ENCODE measurements at places on chromosomes 16 and 17.

DNA sequence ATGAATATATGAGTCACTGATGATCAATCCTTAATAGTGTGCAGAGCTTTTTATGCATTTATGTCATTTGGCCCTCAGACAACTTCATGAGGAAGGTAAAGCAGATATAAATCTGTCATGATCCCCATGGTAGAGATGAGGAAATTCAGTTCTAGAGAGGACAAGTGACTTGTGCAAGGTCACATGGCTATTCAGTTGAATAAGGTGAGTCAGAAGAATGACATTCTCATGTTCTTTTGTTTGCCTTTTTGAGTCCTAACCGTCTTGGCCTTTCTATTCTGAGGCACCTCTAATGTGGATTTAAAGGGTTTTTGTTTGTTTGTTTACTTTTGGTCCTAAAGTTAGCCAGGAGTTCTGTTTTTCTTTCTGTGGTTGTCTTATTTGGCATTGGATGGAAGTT, 116.2 kb upstream of the ELAC2 start:
- no peak for DNase-seq

DNA sequence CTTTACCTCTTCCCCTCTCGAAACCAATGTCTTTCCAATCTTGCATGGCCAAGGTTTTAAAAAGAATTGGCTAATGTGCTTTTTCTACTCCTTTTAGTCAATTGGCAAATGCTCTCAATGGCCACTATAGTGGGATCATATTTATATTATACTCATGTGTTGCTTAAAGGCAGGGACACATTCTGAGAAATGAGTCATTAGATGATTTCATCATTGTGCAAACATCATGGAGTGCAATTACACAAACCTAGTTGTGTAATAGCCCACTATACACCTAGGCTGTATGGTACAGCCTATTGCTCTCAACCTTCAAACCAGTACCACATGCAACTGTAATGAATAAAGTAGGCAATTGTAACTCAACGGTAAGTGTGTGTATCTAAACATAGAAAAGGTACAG, 180.9 kb downstream of the HS3ST3A1 start:
- DNase-seq: no peak

DNA sequence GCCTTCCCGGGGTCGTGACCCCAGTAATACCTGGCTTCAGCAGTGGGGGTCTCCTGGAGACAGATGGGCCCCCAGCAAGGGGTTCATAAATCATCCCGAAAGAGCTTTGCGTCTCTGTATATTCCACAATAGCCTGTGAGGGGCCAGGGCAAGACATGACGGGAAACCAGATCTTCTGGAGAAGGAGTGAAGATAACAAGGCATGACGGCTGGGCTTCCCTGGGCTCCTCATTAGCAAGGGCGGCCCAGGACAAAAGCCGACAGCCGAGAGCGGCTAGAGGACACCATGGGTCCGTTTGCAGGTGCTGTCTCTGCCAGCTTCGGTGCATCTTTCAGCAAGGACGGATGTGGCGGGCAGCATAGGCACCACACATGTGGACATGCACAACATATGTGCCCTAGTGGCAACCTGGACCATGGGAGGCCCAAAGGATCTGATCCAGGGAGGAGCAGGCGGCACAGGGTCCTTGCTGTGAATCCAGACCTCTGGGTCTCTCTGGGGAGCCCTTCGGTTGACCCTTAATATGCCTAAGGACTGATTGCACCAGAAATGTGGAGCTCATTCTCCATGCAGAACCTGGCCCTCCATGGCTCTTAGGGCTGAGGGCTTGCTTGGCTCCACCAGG, 136.9 kb upstream of the FOXF1 start:
- no peak for DNase-seq

DNA sequence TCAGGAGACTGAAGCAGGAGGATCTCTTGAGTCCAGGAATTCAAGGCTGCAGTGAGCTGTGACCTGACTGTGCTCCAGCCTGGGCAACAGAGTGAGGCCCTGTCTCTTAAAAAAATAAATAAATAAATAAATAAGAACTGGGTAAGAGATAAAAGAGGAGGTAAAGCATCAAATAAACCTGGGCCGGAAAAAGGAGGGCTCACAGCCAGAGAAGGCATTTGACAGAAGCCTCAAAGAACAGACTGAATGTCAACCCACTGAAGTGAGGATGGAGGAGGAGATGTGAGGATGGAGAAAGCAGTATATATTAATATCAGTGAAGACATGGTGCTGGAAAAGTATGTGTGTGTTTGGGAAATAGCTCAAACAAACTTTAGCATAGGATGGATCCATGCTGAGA, 6.1 kb downstream of the NOG start:
- DNase-seq: no peak

DNA sequence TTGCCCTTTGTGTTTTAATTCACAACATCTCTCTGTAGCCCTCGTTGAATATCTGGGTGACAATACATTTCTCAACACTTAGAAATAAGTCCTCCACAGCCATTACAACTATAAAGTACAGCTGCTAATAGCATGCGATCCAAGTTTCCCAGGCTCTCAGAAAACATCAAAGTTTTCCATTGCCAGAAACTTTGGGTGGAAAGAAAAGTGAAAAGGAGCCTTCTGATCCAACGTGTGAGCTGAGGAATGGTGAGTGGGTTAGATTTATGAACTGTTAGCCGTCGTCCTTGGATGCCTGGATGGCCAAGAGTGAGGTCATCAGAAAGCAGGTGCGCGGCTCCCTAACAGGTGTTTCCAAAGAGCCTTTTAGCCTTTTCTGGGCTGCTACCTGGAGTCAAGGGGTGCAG, 258.0 kb downstream of the PMP22 start:
- DNase-seq: no peak

- DNase-seq: no peak
Measured at GRCh38 chr17:10337136-10337535, 35.7 kb downstream of the MYH13 start.

GRCh38 chr17:50768346-50768761, 1.0 kb upstream of the ANKRD40CL start:
- no peak for DNase-seq

GRCh38 chr17:76189247-76189646, 48.2 kb upstream of the FOXJ1 start:
- no peak for DNase-seq

DNA sequence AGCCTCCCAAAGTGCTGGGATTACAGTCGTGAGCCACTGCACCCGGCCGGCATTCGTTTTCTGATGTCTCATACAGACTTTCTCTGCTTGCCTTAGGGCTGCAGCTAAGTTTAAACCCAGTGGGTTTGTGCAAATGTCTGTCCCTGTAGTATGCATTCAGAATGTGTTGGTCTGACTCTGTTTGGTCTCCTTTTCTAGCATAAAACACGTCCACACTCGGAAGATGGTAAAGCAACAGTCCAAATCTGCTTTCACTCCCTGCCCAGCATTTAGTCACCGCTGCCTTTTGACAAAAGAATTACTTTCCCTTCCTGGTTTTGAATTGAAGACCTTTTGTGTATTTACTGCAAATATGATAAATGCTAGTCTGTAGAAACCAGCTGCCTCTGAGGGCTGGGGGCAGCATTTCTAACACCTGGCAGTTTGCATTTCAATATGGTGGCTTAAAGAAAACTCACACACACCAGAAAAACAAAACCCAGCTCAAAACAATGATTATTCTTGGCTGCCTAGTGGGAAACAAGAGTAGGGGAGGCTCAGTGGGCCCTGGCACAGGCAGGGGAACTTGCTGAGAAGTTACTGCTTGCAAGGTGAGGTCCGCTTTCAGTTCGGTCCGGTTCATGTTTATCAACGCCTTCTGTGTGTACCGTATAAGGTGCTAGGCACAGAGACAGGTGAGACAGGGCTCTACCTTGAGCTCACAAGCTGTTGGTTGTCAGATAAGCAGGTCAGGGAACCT, 56.9 kb downstream of the MSI2 start:
- DNase-seq: no peak

DNA sequence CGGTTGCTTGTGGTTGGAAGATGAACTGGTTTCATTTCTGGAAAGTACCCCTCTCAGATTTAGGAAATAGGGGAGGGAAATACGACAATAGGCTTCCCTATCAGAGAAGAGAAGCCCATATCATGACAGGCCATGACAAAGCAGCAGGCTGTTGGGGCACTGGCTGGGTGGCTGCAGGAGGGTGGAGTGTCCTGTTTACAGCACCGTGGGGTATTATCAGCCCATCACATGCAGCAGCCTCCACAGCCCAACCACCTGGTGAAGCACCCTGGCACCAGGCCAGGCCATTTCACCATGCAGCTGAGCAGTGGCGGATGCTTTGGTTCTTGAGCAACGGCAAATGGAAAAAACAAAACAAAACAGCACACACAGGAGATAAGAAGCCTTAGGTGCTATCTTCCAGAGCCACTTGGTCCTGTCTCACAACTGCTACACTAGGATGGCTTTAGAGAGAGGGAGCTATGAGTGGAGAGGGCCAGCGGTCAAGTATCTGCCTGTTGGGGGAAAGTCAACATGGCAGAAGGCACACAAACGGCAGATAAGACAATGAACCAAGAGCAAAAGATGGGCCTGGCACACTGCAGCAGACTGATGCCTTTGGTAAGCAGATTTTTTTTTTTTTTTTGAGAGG, 24.2 kb downstream of the FAM117A start:
- peak; percentile 88 for DNase-seq

DNA sequence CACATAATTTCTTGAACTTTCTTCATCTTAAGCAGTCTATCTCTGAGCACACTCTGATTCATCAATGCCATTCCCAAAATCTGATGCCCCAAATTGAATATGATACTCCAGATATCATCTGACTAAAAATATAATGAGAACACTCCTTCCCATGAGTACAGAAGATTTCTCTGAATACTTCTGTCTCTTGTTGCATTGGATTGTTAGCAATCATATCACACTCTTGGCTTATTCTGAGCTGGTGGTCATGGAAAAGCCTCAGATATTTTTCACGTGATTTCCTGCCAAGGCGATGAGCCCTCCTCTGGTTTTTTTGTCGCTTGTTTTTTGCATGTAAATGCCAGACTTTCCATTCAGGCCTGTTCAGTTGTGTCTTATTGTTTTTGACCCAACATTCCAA, 87.2 kb downstream of the NOG start:
- no peak for DNase-seq

- no peak for DNase-seq
Measured at GRCh38 chr16:89902980-89903379, 15.7 kb upstream of the MC1R start.

DNA sequence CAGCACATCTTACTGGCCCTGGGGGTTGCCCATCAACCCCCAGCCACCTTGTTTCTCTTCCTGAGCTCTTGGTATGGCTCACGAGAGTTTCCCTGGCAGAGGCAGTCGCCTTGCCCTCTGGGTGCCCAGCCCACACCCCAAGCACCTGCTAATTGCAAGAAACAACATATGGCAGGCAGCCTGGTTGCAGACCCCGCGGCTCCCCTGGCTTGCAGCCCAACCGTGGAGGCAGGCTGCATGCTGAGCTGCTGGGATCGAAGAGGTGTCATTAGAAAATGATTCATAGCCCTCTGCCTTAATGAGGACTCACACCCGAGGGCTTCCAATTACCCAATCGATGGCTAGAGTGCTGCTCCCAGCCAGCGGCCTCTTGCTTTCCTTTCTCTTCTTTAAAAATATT, 115.7 kb downstream of the TMEM114 start:
- DNase-seq: no peak

GRCh38 chr17:27489045-27489715, 32.9 kb downstream of the KSR1 start:
- peak; percentile 90 for DNase-seq

- no peak for DNase-seq
Measured at GRCh38 chr17:80998118-80998747, 6.6 kb downstream of the CHMP6 start.

DNA sequence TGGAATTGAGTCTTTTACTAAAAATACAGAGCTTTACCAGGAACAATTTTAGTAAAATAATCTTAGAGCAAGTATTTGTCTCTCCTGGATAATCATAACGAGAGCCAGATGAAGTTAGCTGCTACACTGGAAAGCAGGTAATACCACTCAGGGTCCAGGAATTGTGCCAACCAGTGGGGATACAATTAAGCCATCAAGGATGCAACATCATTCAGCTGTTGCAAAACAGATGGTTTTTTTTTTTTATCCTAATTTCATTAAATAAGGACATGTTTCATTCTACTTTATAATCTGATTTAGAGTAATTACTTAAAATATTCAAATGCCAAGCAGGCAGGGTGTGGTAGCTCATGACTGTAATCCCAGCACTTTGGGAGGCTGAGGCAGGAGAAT, 10.2 kb downstream of the MMD start:
- DNase-seq: no peak

DNA sequence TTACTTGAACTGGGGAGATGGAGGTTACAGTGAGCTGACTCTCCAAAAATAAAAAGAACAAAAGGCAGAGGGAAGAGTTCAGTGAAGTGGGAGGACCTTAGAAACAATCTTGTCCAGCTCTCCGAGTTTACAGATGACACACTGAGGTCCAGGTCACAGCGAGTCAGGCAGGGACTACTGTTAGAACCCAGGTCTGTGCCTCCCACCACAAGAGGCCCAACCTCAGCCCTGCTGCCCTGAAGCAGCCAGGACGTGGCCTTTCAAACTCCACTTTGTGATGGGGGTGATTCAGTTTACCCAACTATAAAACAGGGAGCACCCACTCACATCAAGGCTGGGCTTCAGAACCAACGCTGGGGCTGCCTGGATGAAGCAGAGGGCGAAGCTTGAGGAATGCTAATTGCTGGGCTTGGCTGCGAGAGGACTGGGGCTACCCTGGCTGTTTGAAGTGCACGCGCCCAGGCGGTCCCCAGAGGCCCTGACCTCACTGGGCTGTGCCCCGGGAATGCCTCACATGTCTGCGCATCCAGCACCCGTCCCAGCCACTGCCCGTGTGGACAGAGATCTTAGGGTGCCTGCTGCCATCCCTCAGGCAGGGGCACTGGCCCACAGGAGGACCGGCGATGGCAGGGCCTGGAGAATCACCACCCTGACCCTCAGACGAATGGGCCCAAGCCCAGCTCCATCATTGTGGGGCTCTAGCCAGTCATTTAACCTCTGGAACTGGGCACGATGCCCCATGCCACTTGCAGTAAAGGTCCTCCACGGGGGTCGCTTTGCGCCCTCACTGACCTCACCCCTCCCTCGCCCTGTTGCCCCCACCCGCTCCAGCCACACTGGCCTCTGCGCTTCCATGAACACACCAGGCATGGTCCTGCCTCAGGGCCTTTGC, 11.4 kb downstream of the SLC5A10 start:
- DNase-seq: no peak

DNA sequence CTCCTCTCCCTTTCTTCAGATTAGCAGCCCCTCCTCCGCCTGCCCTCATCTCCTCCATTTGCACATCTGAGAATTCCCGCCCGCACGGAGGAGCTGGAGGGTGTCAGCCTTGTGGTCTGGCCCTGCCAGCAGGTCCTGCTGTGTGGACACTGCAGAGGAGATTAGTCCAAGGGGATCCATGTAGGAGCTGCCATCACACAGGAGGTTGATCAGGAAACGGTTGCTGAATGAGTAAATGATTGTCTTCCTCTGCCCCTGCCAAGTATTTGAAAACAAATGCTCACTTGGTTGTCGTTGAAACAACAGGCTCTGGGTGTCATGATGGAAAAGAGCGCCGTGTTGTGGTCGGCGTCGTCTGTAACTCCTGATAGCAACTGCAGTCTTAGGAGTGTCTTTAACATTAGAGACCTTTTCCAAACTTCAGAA, 63.8 kb upstream of the CHMP6 start:
- DNase-seq: no peak
